ENCODE measurements at places on chromosomes 4 and X.

DNA sequence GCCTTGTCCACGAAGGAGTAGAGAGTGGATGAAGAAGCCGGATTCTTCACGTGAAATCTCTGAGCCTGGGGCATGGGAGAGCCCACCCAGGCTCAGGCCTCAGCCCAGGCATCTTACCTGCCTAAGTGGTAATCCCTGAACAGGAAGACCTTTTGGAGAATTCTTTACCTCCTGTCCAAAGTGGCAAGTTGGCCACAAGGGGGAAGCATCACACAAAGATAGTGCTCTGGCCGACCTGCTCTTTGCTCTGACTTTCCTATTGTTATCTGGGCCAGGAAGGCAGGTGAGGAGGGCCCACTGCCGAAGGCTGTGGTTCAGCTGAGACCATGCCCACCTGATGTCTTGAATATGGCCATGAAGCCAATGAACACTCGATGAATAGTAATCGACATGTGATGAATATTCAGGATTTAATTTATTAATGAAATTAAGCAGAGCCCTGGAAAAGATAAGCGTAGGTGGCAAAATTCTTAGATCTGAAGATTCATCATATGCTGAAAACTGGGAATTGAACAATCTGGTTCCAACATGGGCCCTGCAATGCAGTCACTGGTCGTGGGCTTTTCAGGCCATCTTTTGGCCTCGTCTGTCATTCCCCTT, 93.8 kb downstream of the PDGFRA start:
- DNase-seq, result peak; percentile 2

DNA sequence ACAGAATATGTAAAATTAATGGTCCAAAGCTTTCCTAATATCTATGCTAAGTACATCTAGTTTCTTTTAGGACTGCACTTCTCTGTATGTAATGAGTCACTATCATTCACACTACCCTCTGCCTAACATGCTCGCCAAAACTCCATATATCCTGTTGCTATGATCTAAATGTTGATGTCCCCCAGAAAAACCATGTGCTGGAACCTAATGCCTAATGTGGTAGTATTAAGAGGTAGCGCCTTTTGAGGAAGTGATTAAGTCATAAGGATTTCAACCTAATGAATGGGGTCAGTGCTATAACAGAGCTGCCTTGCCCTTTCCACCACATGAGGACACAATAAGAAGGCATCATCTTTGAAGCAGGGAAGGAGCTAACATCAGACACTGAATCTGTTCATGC, 34.9 kb upstream of the NFKB1 start:
- no peak for DNase-seq

DNA sequence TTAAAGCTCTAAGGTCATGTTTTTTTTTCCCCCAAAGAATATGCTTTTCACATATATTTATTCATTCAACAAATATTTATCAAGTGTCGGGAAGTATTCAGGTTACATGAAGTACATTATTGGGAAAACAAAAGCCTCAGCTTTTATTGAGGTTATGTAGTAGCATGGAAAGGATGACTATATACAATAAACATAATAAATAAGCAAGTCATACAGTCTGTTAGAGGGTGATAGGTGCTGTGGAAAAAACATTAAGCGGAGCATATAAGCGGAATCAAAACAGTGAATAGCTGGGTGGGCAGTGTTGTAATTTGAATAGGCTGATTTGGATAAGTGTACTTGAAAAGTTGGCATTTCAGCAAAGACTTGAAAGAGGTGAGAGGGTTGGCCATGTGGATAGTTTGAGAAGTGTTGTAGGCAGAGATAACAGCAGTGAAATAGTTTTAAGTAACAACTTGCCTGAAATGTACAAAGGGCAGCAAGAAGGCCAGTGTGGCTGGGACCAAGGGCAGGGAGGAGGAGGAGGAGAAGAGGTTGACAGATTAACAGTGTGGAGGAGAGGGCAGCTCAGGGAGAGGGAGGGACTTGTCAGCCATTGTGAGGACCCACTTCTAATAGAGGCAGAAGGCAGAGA, 558.7 kb downstream of the SPRY1 start:
- no peak for DNase-seq

GRCh38 chrX:39726771-39727170, 371.0 kb downstream of the BCOR start:
- no peak for DNase-seq

DNA sequence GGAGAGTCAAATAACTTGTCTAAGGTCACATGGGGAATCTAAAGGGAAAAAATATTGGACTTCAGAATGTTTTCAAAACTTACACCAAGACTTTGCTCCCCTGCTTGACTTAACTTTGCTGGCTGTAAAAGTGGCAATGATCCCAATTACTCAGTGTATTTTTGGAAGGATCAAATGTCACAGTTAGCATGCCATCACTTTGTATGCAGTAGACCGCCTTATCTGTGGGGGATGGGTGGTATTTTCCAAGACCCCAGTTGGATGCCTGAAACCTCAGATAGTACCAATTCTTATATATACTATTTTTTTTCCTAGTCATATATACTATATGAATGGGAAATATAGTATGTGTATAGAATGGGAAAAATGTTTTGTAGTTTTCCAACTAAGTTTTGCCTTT, 53.4 kb downstream of the COL4A6 start:
- DNase-seq, result no peak

DNA sequence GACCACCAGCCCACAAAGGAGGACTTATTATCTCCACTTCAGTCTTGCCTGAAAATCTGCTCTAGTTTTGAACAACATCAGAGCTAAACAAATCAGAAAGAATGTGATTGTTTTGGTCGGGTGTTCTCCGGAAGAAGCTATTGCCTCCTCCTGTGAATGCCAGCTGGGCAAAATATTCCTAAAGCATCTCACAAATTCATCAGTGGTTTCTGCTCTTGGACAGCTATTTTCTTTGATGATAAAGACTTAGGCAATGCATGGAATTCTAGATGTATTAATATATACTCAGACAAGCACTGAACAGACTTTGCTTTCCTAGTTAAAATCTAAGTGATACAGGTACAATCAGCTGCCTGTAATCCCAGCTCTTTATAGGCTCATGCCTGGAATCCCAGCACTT, 71.8 kb downstream of the ASMT start:
- DNase-seq, result no peak

- no peak for DNase-seq
Observed at GRCh38 chrX:66408507-66408906, 230.4 kb downstream of the EDA2R start.

- DNase-seq, result no peak
Observed at GRCh38 chrX:106906361-106906760, 3.2 kb upstream of the RIPPLY1 start.

DNA sequence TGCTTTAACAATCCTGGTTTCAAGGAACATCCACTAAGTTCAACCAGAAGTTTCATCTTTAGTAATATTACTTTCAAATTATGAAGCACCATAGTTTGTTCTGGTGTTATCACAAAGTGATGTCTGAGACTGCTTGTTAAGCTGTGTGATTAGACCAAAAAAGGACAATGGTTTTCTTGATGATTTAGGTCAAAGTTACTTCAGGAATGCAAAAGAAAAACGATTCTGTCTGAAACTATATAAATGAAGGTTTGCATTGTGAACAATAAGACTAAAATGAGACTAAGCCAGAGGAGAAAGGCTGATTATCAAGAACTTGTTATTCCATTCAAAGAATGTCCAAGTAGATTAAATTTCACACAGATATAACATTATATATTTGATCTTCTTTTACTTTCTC, 122.4 kb upstream of the ETNPPL start:
- DNase-seq, result no peak

GRCh38 chrX:78283511-78283910, 43.9 kb downstream of the CYSLTR1 start:
- no peak for DNase-seq

DNA sequence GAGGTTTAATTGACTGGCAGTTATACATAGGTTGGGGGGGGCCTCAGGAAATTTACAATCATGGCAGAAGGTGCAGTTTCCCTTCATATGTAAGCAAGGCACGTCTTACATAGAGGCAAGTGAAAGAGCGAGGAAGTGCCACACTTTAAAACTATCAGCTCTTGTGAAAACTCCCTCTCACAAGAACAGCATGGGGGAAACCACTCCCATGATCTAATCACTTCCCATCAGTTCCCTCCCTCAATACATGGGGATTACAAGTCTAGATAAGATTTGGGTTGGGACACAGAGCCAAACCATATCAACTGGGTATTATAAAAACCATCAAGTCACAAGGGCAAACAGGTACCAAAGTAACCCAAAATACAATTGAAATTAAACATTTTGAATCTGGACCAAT, 182.0 kb upstream of the FAT4 start:
- DNase-seq, result no peak

DNA sequence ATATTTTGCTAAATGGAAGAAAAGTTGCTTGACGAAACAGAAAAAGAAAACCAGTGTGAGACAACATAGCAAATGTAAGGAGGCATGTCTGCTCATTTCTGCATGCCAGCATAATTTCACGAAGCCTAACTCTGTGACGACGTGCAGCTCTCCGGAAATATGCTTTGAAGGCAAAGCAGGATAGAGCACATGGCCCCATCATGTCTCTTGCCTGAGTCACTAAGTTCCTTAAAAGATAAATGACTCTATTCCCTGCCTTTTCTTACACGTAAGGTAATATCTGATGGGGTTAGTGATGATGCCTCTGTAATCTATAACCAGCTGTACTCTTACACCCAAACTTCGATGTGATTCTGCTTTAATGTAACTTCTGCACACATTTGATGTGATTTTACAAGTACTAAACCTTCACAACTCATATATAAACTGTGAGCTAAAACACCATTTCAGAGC, 64.5 kb downstream of the ANXA3 start:
- no peak for DNase-seq

DNA sequence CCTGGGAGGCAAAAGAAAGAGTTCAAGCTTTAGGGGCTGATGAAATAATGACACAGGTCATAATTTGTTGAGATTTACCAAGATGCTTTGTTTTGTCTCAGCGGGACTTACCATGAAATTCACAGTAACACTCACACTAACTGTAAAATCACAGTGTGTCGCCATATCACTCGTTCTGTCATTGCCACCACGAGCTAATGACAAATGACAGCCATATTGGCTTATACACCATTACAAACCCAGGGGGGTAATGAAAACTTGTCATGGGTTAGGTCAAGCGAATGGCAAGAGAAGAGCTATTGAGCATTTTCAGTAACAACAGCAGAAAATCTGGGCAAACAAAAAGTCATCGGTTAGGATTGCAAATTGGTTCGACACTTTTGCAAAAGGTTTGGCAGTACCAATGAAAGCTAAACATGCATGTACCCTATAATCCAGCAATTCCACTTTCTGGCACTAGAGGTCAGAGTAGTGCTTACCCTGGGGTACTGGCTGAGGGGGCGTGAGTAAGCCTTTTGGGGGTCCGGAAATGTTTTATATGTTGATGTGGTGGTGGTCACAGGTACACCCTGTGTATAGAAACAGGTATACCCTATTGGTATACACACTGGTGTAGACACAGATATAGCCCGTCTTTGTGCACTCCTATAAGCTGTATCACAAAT, 83.9 kb upstream of the RAI2 start:
- no peak for DNase-seq

DNA sequence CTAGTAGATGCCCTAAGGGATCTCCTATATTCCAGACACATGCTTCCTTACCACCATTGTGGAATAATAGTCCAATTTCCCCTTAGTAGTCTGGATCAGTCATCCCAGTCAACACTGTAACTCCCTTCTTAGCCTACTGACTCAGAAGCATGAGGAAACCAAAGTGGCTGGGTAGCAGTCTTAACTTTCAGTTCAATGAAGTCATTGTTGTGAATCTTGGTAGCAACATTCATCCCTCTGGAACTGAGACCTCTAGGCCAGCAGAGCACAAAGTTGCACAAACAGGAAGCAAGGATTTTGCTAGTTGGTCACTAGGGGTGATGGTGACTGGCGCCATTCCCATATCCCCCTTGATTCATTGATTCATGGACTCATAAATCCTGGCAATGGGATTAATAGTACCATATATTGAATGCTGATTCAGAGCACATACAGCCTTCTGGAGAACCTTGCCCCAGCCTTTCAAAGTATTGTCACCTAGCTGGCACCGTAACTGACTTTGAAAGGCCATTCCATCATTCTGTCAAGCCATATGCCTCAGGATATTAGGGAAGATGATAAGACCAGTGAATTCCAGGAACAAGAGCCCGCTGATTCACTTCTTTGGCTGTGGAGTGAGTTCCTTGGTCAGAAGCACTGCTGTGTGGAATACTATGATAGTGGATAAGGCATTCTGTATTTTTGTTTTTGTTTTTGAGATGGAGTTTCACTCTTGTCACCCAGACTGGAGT, 19.7 kb upstream of the GPAT3 start:
- no peak for DNase-seq

DNA sequence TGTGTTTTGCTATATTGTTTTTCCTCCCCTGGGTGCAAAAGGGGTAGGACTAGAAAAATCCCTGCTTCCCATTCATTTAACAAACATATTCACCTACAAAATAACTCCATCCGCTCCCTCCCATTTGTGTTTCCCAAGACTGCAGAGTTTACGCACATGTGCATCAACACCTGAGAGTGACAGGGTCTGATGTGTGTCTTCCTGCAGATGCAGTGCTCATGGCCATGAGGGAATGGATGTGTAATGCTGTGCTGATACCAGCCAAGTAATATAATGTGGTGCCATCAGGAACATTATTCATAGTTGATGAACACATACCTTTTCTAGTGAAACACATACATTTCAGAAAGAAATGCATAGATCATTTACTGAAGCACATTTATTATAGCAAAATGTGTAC, 83.2 kb downstream of the CXXC4 start:
- DNase-seq, result no peak

- DNase-seq, result no peak
Observed at GRCh38 chr4:128451270-128451905, 163.8 kb upstream of the PGRMC2 start.

DNA sequence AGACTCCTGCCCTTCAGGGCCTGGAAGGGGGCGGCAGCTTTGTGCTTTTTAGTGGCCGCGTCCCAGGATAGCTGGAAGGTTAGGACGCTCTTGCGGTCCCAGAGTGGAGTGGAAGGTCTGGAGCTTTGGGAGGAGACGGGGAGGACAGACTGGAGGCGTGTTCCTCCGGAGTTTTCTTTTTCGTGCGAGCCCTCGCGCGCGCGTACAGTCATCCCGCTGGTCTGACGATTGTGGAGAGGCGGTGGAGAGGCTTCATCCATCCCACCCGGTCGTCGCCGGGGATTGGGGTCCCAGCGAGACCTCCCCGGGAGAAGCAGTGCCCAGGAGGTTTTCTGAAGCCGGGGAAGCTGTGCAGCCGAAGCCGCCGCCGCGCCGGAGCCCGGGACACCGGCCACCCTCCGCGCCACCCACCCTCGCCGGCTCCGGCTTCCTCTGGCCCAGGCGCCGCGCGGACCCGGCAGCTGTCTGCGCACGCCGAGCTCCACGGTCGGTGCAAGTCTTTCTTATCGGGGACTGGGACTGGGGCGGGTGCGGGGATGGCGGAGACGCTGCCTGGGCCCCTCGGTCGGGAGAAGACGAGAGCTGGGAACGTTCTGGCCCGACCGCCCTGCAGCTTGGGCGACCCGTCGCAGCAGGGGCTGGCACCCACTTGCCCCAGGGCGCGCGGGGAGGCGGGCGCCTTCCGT, at the start of gene EDNRA:
Gene EDNRA (plus strand): TSS at position 207 of the 686 bp plus-strand sequence. CDS start 4,585 bp downstream, outside the sequence.
- no peak for DNase-seq
